ENCODE measurements at places on chromosomes 5 and 9. TPM values are rescaled to one million over a fixed set of nuclear protein-coding genes. Genes with fewer than 3 reads are reported as not detected.
A peak's percentile ranks its signal among the peaks of the same experiment; 100 is the strongest.

DNA sequence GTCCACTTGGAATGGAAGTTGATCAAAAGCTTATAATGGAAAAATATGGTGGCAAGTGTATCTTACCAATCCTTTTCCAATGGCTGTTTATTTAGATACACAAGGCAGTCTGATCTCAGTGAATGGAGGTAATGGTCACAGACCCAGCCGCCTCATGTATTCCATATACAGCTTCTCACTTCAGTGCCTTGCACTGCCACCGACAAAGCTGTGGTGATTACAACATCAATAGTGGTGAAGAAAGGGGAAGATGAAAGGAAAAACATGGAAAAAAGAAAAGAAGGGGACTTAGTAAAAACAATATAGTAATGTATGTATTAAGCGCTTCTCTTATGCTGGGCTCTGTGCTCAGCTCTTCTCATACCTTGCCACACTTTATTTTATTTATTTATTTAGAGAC is 297.3 kb upstream of the RASA1 start:
- DNase-seq = no peak
- H3K36me3 ChIP-seq = no peaks in the 10 kb centered on the region
- H3K4me1 ChIP-seq = peaks cover 8% of the 10 kb centered on the region
- H3K27me3 ChIP-seq = no peaks in the 10 kb centered on the region

DNA sequence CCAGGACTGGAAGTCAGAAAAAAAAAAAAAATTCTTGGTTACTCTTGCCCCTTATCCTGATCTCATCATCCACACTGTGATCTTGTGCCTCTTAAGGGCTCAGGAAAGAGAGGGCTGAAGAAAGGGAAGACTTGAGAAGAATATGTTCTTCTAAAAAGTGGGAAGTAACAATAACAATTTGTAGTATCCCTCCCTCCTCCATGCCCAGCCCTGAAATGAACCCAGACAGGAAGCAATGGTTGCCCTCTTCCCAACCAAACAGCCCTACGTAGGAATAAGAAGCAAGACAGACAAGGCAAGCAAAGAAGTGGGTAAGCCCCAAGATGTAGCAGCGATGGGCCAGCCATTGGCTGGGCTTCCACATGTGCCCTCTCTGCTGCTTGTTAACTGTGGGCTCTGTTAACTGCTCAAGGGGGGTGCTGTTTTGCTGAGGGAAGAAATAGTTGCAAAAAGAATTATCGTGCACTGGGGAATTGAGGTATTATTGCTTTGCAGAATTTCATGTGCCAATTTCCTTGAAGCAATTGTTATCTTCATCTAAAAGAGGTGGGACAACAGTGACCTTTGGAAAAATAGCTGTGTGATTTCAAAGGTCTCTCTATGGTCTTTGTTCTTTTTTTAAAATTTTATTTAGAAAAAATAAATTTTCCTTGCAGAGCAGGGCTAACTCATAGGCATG is 146.6 kb upstream of the PCA3 start:
- no peaks in the 10 kb centered on the region for H3K36me3 ChIP-seq
- H3K4me3 ChIP-seq = no peak overlapping the region
- no peak for DNase-seq
- no peak overlapping the region for H3K27ac ChIP-seq
- no peaks in the 10 kb centered on the region for H3K27me3 ChIP-seq

Gene HTR4
- total RNA-seq = 0.35 TPM

- DNase-seq = no peak
- H3K4me3 ChIP-seq = no peak overlapping the region
- H3K36me3 ChIP-seq = no peaks in the 10 kb centered on the region
- no peaks in the 10 kb centered on the region for H3K4me1 ChIP-seq
These were observed 18.7 kb downstream of the ANXA1 start for GRCh38 chr9:73170185-73170957.

Gene CDC20B
- total RNA-seq = not detected

Gene NR2F1-AS1
- total RNA-seq = not detected

- H3K36me3 ChIP-seq = no peaks in the 10 kb centered on the region
- no peak overlapping the region for H3K4me3 ChIP-seq
- no peaks in the 10 kb centered on the region for H3K27me3 ChIP-seq
- no peaks in the 10 kb centered on the region for H3K4me1 ChIP-seq
- no peak for DNase-seq
- no peak overlapping the region for H3K27ac ChIP-seq
These were observed 37.6 kb downstream of the TMEM245 start for GRCh38 chr9:109082091-109082620.

DNA sequence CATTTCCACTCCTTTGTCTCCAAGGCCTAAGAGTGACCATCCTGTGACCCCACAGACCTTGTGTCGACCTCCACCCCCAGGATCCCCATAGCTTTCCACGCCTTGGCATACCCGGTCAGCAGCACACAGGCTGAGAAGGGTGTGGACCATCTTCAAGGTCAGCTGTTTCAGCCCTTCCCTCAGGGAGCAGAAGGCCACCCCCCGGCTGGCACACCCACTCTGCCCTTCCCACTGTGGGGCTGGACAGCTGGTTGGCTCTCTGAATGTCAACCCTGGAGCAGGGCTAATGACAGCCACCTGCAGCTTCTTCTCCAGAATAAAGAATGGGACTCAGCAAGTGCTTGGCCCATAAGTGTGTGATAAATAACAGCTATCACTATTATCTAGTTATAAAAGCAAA is 93.1 kb downstream of the OLFM1 start:
- H3K4me3 ChIP-seq = no peak overlapping the region
- H3K4me1 ChIP-seq = no peaks in the 10 kb centered on the region
- H3K36me3 ChIP-seq = no peaks in the 10 kb centered on the region
- DNase-seq = no peak

- peak overlapping the region; percentile 36 for H3K27ac ChIP-seq
- no peaks in the 10 kb centered on the region for H3K36me3 ChIP-seq
- H3K4me1 ChIP-seq = peaks cover 11% of the 10 kb centered on the region
- peak; percentile 44 for DNase-seq
- peaks cover 5% of the 10 kb centered on the region for H3K27me3 ChIP-seq
These were observed 311.0 kb downstream of the AGTPBP1 start for GRCh38 chr9:85430659-85431338.

DNA sequence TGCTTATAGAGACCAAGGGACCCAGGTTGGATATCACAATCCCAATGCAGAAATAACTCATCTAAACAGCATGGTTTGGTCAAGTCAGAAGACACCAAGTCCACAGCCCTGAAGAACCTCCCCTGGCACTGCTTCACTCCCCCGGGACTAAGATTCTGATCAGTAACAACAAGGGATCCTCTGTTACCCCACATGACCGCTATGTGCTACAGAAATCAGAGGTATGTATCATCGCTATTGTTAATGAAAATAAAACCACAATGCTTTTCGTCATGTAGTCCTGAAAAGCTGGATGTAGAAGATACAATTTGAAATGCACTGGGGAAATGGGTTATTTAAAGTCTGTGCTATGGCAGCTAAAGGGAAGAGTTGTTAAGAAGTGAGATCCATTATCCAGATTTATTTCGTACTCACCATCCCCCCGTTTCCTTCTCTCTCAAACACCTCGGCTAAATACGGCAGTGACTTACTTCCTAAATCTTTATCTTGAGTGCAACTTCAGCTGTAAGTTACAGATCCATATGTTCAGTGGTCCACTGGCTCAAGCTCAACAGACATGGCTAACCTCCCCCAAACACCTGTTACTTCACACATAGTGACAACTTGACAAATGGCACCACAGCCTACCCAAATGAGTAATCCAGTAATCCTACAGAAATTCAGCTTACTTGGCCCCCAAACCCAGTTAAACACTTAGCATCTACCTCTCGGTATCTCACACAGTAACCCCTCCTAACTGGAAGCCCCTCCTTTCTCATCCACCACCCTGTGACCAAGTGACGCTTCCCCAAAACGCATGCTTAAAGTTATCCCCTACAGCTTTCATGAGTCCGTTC is 129.2 kb downstream of the MYO10 start:
- H3K27ac ChIP-seq = no peak overlapping the region
- DNase-seq = no peak

DNA sequence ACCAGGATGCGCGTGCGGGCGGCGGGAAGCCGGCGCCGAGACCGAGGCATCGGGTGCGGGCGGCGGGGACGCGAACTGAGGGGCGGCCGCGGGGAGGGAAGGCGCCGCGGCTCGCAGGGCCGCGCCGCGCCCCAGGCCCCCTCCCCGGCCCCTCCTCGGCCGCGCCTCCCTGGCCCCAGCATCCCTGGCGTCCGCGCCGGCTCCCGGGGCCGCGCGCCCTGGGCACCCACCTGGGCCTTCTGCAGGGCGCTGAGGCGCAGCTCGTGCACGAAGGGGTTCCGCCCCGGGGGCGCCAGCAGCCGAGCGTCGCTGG is 324 bp downstream of the LPCAT1 start:
- H3K27me3 ChIP-seq = no peaks in the 10 kb centered on the region
- no peak for DNase-seq
- H3K36me3 ChIP-seq = peaks cover 6% of the 10 kb centered on the region
- H3K4me3 ChIP-seq = peak overlapping the region; percentile 74
- H3K4me1 ChIP-seq = peaks cover 4% of the 10 kb centered on the region

Gene SPINK4
- total RNA-seq = not detected

Gene AGXT2
- total RNA-seq = not detected

GRCh38 chr5:103138202-103138690 is 18.1 kb downstream of the PPIP5K2 start:
- no peak for DNase-seq
- no peaks in the 10 kb centered on the region for H3K27me3 ChIP-seq
- no peak overlapping the region for H3K27ac ChIP-seq
- H3K4me3 ChIP-seq = no peak overlapping the region
- no peaks in the 10 kb centered on the region for H3K4me1 ChIP-seq

GRCh38 chr5:14783691-14784090 is 87.9 kb downstream of the ANKH start:
- no peak for DNase-seq
- no peak overlapping the region for H3K27ac ChIP-seq
- no peak overlapping the region for H3K4me3 ChIP-seq
- peaks cover 6% of the 10 kb centered on the region for H3K4me1 ChIP-seq
- H3K27me3 ChIP-seq = no peaks in the 10 kb centered on the region
- no peaks in the 10 kb centered on the region for H3K36me3 ChIP-seq
